ENCODE measurements at places on chromosomes 3 and 15.

DNA sequence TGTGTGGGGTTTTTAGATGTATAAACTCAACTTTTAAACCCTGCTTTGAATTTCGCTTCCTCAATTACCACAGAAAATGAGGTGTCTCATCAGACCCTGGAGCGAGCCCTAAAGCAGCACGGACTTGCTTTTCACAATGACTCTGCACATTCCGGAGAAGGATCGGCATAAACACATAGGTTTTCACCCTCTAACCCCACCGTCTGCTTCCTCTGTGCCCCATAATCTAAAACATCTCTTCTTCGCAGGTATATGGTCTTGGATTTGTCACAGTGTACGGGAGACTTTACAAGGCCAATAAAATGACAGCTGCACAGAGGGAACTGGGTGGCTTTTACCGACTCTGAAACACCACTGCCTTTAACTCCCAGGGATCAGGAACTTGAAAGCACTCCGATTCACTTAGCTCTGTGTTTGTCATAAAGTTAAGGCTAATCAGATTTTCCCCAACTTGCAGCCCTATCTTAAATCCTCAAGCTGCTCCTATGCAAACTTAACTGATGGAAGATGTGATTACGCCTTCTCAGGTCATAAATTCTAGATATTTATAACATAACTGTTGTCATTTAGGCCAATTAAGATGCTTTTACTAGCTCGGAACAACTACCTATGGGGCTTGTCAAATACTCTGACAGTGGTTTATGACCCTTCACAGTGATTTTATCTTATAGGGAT, 133.4 kb upstream of the WNT5A start:
- peak; percentile 43 for DNase-seq

DNA sequence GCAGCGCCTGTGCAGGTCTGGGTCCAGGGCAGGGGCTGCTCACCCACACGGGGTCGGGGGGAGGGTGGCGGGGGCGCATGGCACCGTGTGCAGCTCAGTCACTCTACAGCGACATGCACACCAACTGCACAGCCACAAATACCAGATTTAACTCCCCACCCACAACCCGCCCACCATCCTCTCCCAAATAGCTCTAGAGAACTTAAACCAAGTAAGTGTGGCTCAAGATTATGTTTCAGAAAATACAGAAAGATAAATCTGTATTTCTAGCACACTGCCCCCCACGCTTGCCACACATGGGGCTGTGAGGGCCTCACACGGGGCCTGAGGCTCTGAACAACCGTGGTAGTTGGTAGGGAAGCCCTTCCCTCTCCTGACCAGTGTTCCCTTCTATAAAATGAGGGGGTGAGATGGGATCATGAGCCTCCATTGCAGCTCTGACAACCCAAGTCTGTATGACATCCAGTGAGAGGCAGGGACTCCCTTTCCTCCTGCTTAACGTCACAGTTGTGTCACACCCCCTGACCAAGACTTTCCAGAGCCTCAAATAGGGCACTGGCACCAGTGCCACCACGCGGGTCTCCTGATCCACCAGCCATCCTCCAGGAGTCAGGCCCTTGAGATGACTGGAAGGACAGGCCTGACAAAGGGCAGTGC, 23.1 kb downstream of the POC1A start:
- DNase-seq, result no peak

DNA sequence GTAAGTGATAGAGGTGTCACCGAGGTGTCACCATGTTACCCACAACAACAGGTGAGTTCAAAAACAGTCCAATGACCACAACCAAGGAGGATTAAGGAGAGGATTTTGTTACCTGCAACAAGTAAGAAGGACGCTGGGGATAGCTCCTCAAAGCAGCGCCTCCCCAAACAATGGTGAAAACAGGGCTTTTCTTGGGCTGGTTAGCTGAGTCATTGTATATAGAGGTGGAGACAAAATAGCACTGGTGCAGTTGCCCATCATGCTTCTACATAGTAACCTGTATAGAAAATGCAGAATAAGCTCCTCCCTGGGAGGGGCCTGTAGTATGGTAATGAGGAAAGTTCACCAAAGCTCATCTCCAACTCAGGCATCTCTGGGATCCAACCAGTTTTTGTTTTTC, 116.9 kb upstream of the EIF1B start:
- no peak for DNase-seq

DNA sequence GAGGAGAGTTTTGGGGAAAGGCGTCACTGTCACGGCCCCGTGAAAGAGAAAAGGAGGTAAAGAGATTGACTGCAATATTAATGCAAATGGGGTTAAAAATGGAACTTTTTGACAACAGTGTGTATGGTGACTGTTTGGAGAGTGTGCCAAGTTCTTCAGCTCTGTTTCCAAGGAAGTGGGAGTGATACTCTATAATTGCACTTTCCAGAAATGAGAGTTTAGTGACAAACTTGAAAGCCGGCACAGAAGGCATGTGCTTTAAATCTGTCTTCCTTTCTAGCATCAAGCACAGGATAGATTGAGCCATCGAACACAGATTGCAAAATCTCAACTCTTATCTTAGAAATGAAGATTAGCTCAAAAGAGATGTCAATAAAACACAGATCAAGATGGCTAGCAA, 51.9 kb upstream of the SNRPA1 start:
- DNase-seq, result no peak
